ENCODE measurements at places on chromosomes 5 and 9. TPM values are rescaled to one million over a fixed set of nuclear protein-coding genes. Genes with fewer than 3 reads are reported as not detected.

DNA sequence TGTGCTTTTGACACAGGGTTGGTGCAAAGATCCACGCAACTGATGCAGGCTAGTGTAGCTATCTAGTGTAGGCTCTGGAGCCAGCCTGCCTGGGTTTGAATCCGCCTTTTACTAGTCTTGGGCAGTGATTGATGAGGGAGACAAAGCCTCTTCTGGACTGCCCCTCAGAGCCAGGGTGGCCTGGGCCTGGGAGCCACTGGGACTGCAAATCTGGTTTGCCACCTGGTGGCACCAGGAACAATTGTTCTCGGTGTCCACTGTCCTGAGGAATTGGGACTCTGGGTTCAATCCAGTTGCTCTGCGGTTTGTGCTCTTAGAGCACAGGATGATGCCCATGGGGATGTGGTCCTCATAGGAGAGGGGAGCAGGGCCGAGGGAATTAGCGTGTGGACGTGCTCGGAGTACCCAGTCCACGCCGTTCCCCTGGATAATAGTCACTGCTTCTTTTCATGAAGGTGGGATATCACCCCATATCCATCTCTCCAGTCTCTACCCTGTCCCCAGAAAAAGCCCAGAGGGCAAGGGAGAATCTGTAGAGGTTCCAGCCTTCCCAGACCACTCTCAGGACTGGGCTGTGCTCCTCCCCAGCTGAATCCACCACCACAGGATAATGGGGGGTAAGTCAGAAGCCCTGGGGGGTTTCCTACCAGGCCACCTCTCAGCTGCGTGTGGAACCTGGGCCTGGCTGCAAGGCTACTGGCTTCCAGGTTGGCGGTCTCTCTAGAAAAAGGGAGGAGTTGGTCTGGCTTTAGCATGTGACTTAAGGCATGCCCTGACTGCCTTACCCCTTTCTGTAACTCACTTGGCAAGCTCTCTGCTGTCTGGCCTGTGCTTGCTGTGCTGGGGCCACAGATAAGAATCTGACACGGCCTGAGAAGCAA is 1.9 kb downstream of the B4GALT7 start:
- DNase-seq = no peak

- no peak for DNase-seq
Measured at GRCh38 chr9:93950619-93951601, 4.2 kb downstream of the BARX1 start.

GRCh38 chr9:130417602-130418001 is 27.2 kb upstream of the ASS1 start:
- DNase-seq = no peak

DNA sequence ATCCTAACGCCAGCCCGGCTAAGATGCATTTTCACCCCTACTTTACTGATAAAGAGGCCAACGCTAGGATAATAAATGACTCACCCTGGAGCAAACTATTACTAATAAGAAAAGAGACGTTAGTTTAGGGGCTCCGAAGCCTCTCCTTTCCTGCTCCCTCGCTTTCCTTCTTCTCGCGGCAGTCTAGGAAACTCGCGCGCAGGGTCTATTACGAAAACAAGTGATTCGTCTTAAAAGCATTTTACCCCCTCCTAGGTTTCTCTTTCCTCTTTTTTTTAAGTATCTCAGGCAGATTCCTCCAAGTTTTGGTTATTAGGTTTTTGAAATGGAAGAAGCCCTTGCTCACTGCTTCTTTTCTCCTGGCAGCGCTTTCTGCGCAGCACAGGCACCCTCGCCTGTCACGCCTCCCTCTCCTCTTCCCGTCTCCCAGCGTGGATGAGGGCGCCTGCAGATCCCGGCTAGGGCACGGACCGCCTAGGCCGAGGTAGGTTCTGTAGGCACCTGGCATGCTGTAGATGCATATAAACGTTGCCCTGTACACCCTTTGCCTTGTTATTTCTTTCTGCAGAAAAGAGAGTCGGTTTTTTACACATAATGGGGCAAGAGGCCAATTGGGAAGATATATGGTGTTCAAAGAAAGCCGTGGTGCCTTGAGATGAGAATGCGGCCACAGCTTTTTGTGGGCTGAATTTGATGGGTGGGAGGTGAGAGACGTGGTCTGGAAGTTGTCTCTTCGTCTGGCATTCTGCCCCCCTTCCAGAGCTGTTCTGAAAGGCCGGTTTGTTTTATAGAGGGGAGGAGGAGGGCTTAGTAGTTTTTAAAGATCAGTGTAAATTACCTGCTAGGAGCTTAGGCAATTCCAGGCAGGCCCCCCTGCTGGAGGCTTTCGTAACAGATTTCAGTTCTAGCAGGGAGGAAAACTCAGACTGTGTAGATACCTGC is 983 bp downstream of the GCNT1 start:
- no peak for DNase-seq

DNA sequence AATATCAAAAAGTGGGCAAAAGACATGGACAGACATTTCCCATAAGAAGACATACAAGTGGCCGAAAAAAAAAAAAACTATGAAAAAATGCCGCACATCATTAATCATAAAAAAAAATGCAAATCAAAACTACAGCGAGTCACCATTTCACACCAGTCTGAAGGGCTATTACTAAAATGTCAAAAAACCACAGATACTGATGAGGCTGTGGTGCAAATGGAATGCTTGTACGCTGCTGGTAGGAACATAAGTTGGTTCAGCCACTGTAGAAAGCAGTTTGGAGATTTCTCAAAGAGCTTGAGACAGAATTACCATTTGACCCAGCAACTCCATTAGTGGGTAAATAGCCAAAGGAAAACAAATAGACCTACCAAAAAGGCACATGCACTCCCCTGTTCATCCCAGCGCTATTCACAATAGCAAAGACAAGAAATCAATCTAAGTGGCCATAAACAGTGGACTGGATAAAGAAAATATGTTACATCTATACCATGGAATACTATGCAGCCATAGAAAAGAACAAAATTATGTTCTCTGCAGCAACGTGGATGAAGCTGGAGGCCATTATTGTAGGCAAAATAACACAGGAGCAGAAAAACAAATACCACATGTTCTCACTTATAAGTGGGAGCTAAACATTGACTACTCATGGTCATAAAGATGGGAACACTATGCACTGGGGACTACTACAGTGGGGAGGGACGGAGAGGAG is 110.6 kb upstream of the BOD1 start:
- no peak for DNase-seq

- no peak for DNase-seq
Measured at GRCh38 chr5:67510204-67510603, 313.6 kb upstream of the CD180 start.

DNA sequence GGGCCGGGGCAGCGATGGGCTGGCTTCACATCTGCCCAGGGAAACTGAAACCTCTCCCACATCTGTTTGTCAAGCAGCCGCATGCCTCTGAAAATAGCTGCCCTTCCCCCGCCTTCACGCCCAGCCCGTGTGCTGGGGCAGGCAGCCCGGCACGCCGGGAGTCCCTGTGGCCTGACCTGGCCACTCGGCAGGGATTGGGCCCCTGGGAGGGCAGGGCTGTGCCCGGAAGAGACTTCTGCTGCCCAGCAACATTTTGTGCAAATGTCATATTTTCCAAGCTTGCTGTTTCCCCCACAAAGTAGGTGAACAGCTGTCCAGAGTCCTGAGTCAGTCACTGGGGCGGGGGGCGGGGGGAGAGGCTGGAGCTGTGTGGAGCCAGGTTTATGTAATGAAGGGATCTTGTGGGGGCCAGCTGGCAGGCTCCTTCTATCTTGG is 8.2 kb downstream of the COL27A1 start:
- DNase-seq = no peak

DNA sequence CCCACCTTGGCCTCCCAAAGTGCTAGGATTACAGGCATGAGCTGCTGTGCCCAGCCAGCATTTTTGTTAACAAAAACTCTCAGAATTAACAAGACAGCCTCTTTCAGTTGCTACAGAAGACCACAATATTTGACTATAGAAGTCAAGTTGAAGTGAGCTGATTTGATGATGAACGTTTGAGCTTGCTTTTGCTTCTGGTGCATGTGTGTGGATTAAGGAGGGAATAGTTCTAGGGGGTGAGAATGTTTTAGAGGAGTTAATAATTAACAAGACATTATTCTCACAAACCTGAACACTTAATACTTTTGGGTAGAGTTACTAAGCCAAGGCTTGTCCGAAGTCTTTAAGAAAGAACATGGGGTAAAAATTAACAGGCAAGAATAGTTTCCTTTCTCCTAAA is 191.6 kb downstream of the TENT4A start:
- no peak for DNase-seq

DNA sequence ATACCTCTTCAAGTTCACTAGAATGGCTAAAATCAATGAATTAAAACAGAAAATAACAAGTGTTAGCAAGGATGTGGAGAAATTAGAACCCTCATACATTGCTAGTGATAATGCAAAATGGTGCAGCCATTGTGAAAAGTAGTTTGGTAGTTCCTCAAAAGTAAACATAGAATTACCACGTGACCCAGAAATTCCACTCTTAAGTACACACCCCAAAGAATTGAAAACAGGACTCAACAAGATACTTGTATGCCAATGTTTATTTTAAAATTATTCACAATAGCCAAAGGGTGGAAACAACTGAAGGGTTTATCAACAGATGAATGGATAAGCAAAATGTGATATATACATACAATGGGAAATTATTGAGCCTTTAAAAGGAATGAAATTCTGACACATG is 70.3 kb downstream of the BARX1 start:
- no peak for DNase-seq

DNA sequence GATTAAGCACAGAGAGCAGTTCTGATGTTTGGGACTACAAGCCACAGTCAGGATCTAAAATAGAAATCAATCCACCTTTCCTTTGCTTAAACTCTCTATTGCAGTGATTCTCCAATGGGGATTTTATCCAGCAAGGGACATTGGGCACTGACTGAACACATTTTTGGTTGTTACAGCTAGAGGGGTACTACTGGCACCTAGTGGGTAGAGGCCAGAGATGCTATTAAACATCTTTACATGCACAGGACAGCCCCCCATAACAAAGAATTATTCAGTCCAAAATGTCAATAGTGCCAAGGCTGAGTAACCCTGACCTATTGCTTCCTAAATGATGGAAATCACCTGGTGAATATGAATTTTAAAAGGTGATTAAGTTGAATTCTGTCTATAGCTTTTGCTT is 12.0 kb downstream of the ZNF622 start:
- DNase-seq = no peak

GRCh38 chr5:139443831-139444453 is 4.6 kb upstream of the DNAJC18 start:
- DNase-seq = no peak

DNA sequence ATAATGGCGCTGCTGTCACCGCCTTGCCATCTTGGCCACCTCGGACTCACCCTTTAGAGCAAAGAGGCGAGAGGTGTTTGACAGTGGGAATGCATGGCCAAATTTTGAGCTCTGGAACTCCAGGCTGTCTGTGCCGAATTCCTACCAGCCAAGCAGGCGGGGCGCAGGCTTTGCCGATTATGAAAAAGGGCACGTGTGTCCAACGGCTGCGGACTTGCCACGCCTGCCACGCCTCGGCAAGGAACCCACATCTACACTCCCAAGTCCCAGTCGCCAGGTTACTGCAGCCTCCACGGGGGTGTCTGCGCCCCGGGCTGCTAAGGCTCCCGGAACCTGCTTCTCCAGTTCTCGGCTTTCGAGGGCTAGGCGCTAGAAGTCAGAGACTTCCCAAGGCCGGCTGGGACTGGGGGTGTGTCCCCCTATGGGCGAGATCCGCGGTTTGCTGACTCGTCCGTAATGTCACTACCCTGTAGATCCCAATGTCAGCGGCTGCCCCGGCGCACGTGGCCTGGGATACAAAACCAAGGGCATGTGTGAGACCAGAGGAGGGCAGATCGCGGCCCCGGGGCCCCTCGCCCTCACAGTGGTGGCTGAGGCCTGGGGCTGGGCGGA is 2.8 kb downstream of the NPR3 start:
- DNase-seq = no peak

- no peak for DNase-seq
Measured at GRCh38 chr5:157529002-157529401, 46.6 kb downstream of the ADAM19 start.

DNA sequence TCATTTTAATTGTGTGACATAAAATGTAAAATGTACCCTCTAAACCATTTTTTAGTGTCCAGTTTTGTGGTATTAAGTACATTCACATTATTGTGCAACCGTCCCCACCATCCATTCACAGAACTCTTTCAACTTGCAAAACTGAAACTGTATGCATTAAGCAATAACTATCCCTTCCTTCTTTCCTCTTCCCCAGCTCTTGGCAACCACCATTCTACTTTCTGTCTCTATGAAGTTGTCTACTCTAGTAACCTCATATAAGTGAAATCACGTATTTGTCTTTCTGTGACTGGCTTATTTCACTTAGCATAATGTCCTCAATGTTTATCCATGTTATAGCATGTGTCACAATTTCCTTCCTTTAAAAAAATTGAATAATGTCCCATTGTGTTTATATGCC is 142.4 kb downstream of the C9orf152 start:
- no peak for DNase-seq

FRMPD1 gene
- not detected for total RNA-seq

PIP5K1B gene
- total RNA-seq = 1.6 TPM

PCDH12 gene
- total RNA-seq = 0.13 TPM

NEUROG1 gene
- total RNA-seq = not detected

LCNL1 gene
- total RNA-seq = not detected

TSSK1B gene
- not detected for total RNA-seq

WDR38 gene
- not detected for total RNA-seq

FOXD4 gene
- 0.16 TPM for total RNA-seq

All from activated T-cell treated with anti-CD3 and anti-CD28 coated beads, Interleukin-2, amount 50 U/mL, for 4 hours (primary cell).